Right kidney (tissue), 9 donors: ENCODE measurements at places on chromosomes 11 and 22.

GRCh38 chr11:103112364-103112763 lies 3.1 kb downstream of the DYNC2H1 start:
- DNase-seq = no peak

- DNase-seq = no peak
Measured at GRCh38 chr11:86588566-86589090, 83.8 kb downstream of the ME3 start.

DNA sequence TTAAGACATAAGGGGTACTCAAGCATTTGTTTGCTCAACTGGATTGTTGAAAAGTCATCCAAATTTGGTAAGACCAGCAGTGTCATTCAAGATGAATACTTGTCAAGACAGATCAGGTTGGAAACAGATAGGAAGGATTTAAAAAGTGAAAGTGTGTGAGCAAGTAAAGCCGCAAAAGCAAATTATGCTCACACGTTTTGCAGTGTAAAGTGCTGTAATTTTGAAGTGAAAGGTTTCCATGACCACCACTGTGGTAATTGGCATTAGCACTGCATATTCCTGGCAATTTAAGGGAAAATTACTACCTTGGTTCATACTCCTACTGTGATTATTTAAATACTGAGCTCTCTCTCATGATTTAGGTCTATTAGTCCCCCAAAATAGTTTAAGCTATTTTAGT lies 704.1 kb upstream of the CCDC179 start:
- DNase-seq = no peak

GRCh38 chr11:79060081-79060953 lies 380.5 kb downstream of the TENM4 start:
- DNase-seq = no peak

GRCh38 chr22:32896891-32897290 lies 95.4 kb downstream of the TIMP3 start:
- DNase-seq = no peak

DNA sequence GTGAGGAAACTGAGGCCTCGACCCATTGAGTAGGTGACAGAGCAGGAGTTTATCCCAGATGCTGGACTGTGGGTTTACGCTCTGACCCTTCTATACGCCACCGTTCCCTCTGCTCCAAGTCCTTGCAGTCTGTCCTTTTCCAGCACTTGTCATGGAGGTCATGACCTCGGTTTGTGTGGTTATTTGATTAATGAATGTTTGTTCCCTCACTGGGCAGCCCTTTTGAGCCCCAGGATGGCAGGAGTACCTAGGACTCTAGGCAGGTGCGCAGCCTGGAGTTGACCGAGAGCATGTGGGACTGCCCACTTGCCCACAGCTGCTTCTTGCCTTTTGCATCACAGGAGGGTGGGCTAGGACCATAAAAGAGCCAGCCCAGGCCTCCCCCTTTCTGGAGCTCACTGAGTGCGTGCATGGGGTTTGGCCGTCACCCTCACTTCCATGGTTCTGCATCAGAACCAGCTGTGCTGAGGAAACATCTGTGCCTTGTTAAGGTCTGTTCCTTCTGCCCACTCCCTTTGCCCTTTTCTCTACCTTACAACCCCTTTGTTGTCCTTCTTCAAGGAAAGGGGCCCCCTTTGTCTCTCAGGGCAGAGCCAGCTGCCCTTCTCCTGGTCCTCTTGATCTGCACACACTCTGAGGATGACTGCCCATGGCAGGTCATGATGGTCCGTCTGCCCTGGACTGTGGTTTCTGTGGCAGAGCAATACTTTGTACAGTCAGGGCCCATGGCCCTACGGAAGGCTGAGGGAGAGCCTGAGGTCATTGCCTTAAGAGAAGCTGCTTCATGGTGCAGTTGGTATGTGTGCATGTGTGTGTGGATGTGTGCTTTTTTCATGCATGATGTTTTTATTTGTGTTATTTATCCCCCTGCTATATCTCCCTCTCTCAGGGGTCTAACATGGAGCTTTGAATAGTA lies 38.2 kb downstream of the BMAL1 start:
- DNase-seq = no peak

DNA sequence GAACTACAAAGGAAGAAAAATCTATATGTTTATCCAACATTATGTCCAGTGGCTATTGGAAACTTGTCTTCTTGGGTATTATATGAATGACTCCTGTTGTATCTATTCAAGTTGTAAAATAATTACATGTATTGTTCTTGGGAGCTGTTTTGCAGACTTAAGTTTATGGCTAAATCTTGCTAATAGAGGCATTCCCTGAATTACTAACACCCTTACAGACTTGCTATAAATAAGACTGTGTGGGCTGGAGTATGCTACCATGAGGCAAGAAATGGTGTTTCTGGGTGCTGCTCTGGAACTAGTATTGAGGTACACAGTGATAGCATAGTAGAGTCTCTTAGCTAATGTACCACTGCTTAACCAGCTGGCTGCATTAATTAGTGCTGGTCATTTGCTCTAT lies 155.1 kb downstream of the HIPK3 start:
- no peak for DNase-seq
